Activated CD8-positive, alpha-beta memory T cell treated with anti-CD3 and anti-CD28 coated beads for 1 hour (primary cell): ENCODE measurements at places on chromosomes 2 and 18.

DNA sequence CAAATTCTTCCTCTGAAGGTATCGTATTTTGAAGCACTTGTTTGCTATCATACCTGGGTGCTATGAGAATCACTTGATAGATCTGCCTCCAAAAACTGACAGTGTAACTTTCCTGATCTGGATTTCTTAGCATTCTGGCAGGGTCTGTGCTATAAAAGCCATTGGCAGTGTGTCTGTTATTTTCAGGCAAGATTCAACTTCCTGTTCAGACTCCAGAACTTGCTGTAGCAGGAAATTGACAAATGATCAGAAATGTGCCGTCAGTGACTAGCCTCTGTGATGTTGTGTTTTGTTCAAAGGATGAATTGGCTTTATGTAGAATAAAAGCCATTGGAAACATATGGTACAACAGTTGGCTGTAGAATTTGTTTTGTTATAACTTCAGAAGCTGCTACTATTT is 273.3 kb downstream of the PTPRM start:
- no peak for DNase-seq

- DNase-seq, result no peak
Observed at GRCh38 chr18:13451213-13451540, 232.6 kb downstream of the LDLRAD4 start.

DNA sequence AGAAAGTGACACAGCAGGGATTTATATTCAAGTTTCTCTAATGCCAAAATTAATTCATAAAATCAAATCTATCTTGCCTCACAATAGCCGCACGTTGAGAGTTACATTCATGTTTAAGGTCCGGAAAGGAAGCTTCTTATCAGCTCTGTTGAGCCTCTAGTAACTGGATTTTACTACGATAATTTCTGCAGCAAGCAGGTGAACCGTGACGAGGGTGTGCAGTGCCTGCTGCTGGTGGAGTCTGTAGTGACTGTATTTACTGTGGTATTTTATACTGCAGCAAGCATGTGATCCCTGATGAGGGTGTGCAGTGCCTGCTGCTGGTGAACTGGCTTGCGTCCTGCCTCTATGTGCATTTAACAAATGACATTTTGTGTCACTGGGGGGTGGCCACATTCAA is 120.0 kb downstream of the SNTG2 start:
- DNase-seq, result no peak

DNA sequence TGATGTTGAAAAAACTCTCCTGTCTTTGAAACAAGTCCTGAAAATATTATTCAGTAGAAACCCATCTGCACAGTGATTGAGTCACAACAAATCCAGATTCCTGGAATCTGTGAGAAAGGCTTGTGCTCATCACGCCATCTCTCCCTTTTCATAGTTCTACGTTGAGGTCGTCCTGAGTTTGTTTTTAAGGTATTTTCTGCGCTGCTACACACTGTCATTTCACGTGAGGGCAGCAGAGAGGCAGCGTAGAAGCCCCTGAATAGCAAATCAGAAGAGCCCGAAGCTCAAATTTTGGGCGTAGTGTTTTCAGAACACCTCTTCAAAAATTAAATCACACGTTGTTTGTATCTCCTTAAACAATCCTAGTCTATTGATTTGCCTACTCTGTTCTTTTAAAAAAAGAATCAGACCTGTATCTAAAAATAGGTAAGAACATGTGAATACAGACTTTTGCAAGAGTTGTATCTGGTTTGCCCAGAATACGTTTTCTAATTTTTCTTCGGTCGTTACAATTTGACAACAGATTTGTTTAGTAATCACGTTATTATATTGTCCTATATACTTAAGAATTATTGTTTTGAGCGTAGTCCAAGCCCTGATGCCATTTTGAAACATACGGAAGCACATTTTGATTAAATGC is 61.6 kb upstream of the SLC38A11 start:
- no peak for DNase-seq

DNA sequence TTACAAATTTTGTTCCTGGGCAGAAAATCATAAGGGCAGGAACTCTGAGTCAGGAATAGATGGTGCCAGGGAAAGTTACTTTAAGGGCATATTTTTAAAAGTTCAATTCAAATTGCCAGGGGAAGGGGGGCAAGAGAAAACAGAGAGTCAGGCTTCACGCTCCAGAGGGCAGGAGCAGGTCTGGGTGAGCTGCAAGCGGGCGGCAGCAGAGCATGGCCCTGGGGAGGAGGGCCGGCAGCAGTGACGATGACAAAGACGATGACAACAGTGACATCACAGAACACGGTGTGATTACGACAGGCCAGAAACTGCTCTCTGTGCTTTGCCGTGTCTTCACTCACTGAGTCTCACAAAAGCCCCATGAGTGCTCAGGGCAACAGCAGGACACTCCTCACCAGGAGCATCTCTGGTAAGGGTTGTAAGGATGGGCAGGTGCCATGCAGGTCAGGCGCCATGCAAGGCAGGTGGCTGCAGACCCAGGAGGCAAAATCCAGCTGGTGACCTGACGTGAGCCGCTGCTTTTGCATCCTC is 23.3 kb downstream of the CHST10 start:
- no peak for DNase-seq

DNA sequence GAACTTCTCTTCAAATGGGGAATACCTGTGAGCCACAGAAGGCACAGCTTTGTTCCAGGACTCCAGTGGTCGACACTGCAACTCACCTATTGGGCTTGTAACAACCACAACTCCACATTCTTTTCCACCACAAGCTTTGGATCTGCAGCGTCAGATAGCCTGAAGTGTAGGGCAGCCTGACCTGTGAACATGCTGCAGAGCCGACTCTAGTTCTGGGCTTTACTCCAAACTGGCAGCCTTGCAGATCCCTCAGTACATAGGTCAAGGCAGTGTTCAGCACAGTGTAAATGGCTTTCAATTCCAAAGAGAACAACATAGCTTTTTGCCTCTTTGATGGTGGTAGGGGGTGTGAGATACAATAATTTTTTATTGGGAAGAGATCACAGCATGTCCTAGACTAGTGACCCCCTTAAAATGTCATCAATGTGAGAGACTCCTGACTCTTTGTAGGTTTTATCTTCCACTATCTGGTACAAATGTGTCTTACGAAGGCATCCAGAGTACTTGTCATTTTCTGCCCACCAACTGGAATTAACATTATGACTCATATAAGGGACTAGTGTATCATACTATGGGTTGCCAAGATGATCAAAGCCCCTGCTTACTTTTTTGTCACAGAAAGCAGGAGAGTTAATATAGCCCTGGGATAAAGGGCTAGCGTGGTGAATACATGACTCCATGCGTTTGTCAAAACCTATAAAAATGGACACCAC is 149.8 kb downstream of the COPS8 start:
- DNase-seq, result no peak

GRCh38 chr2:28449488-28450395 is 46.1 kb upstream of the PLB1 start:
- peak; percentile 20 for DNase-seq

- no peak for DNase-seq
Observed at GRCh38 chr2:64649626-64650025, 4.1 kb downstream of the SERTAD2 start.

DNA sequence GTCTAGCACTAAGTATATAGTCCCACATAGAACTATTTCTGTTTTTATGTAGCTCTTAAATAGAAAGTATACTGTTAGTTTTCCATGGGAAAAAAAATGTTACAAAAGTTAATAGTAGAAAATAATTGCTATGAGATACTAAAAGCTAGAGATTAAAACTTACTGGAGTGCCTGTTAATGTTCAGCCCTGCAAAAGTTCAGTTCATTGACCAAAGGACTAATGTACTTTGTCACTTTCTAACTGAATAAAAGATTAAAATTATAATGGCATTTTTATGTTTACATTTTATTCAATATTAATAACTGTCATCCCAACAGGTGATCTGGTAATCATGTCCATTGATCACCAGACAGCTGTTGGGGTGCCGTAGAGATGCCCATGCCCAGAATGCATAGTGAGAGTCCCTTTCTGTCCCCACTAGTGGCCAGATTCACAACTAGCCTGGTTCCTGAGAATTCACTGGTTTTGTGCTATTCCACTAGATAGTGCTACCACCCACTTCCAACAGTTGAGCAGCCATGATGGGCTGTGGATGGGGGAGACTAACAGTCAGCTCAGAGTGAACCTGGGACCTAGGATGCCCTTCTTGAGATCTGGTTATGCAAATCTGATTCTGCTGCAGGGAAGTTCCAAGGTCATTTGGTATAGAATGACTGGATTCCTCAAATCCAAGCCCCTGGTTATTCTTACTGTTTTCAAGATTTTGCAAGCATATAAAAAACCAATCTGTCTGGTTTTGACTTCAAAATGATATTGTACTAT is 57.8 kb downstream of the AFTPH start:
- no peak for DNase-seq

GRCh38 chr18:2909431-2910140 is 62.8 kb downstream of the EMILIN2 start:
- DNase-seq, result no peak

GRCh38 chr2:235398321-235398720 is 95.5 kb upstream of the AGAP1 start:
- DNase-seq, result no peak

GRCh38 chr2:203809991-203810510 is 57.5 kb upstream of the CTLA4 start:
- no peak for DNase-seq

DNA sequence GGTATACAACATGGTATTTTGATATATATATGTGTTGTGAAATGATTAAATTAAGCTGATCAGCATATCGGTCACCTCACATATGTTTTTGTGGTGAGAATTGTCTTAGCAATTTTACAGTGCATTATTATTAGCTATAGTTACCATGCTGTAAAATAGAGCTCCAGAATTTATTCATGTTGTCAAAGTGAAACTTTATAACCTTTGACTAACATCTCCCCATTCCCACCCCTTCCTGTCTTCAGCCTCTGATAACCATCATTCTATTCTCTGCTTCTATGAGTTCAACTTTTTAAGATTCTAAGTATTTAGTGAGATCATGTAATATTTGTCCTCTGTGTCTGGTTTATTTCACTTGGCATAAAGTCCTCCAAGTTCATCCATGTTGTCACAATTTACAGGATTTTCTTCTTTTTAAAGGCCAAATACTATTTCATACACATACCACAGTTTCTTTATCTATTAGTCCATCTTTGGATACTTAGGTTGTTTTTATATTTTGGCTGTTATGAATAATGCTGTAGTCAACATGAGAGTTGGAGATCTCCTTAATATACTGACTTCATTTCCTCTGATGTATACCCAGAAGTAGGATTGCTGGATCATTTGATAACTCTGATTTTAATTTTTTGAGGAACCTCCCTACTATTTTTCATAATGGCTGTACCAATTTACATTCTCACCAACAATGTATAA is 30.3 kb downstream of the NCOA1 start:
- no peak for DNase-seq

DNA sequence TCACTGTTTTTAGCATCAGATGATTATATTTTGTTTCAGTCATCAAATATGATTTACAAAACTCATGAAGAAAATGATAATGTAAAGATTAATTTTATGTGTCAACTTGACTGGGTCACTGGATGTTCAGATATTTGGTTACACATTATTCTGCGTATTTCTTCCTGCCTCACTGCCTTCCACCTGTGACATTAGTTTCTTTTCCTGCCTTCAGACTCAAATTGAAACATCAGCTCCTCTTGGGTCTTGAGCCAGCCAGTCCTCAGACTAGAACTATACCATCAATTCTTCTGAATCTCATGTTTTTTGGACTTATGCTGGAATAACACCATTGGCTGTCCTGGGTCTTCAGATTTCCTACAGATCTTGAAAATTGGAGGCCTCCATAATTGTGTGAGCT is 96.7 kb downstream of the ZNF385B start:
- DNase-seq, result no peak

DNA sequence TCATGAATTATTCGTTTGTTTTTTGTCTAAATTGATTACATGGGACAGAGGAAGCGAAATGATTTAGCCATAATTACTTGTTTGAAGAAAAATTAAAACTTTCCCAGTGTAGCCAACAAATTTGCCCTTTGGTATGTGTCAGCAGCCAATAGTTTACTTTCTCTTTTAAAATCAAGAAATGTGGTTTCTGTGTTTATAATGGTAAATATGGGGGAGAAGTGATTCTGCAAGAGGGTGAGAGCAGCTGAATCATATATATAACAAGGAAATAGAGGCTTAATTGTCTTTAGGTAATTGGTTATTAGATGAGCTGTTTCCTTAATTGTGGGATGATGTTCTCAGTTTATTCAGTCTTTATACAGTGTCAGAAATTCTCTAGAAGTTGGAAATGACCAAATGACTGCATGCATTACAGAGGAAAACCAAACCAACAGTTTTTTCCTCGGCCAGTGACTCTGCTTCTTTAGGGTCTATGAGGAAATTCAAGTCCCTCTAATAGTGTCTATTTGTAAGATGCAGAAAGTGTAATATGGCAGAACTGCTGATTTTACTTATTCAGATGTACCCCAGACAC is 132.9 kb downstream of the AGPS start:
- no peak for DNase-seq

DNA sequence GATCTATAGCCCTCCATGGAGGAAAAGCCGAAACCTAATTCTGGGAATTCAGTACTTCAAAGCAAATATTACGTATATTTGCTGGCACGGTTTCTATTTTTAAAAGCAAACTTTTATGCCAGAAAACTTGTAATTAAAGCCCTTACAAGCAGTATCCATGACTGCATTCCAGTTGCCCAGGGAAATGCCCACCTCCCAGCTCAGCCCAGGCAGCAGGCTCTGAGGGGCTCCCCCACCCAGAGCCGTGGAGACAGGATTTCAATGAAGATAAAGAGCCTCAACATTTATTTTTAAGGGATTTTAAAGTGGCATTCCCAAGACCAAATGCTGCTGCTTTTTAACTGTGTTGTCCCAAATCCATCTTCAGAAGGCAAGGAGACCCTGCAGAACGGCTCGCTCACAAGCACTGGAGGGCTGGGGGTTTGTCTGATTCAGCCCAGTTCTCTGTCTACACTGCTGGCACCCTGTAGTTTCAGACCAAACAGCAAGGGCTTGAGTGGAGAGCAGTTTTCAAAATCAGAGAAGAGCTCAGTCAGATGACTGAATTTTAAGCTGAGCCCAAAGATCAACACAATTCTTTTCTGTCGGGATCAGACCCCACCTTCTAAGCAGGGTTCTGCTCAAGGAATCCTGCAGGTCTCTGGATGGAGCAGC is 105.1 kb downstream of the KCNF1 start:
- no peak for DNase-seq

- no peak for DNase-seq
Observed at GRCh38 chr2:217793566-217794132, 209.1 kb downstream of the TNS1 start.

DNA sequence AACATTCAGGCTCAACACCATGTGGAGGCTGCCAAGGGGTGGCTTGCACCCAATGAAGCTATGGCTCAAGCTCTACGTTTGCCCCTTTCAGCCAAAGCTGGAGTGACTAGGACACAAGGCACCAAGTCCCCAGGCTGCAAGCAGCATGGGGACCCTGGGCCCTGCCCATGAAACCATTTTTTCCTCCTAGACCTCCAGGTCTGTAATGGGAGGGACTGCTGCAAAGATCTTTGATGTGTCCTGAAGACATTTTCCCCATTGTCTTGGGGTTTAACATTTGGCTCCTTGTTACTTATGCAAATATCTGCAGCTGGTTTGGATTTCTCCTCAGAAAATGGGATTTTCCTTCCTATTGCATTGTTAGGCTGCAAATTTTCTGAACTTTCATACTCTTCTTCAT is 51.0 kb downstream of the PDE1A start:
- no peak for DNase-seq
